ENCODE measurements at places on chromosomes 16 and 17.

DNA sequence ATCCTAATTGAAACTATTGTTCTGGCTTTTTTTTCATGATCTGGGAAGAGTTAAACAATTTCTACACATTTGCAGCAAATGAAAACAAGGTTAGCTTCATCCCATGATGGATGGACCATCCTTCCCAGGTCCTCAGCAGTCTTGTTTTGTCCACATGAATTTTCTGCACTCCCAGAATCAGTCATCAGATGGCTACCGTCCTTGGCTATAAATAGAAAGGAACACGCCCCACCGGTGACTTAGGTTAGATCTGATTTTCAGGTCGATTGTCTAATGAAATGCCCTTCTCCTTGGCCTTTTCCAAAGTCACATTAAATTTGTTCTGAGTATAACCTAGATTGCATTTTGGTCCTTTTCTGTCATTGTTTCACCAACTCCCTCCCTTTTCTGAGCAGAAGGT is 41.4 kb upstream of the NOL11 start:
- DNase-seq: no peak

- DNase-seq: no peak
Measured at GRCh38 chr16:19523184-19523558, 571 bp upstream of the CCP110 start.

GRCh38 chr17:80289616-80290015 is 29.0 kb downstream of the RNF213 start:
- DNase-seq: no peak

DNA sequence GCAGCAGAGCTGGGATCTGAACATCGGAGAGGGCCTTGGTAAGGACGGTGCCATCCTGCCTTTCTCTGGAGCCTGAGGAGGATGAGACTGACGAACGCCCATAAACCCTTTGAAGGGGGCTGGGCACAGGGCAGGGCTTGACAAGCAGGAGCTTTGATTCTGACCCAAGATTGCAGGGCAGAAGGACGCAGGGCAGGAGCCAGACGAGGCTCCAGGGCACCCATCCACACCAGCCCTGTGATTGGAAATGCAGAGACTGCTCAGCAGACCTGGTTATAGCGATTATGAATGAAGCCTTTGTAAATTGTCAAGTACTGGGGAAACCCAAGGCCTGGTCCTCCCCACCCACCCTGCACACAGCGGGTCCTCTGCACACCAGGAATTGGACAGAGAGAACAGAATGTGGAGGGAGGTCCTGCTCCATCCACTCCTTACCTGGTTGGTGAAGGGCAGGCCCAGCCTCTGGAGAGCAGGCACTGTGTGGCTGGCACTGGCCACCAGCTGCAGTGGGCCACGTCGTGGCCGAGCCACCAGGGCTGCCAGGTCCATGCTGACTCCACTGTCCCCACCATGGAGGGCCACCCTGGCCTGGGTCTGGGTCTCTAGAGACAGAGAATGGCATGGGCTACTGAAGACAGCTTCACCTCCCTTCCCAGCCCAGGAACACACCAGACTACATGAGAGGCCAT is 68.8 kb downstream of the RMI2 start:
- DNase-seq: no peak

DNA sequence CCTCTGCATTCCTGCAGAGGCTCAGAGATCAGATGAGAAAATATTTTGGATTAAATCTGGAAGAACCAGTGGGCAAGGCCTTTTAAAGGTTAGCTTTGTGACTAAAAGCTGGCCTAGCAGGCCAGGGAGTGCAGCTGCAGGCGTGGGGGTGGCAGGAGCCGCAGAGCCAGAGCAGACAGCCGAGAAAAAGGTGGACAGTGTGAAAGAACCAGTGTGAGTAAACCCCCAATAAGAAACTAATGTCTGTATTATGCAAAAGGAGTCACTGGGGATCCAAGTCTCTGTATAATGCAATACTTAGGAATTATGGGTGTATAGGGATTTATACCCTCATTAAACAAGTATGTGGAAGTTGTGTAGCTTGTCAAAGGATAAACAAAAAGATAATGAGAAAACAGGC is 21.4 kb upstream of the SPACA3 start:
- DNase-seq: no peak

DNA sequence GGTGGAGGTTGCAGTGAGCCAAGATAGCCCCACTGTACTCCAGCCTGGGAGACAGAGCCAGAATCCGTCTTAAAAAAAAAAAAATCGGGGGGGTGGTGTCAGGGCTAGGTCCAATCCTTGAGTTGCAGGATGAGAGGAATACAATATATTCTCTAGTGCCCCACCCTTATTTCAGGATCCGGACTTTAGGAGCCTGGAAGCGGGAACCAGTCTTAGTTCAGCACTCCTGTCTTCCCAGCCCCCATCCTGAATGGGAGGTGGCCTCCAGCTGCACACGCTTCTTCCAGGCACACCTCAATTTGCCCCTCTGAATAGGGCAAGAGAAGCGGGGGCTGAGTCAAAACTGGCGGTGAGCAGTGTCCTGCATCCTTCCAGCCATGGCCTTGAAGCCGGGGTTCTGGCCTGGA is 1.6 kb downstream of the FHOD1 start:
- DNase-seq: no peak

GRCh38 chr16:84266451-84266850 is 26.6 kb upstream of the KCNG4 start:
- peak; percentile 57 for DNase-seq

DNA sequence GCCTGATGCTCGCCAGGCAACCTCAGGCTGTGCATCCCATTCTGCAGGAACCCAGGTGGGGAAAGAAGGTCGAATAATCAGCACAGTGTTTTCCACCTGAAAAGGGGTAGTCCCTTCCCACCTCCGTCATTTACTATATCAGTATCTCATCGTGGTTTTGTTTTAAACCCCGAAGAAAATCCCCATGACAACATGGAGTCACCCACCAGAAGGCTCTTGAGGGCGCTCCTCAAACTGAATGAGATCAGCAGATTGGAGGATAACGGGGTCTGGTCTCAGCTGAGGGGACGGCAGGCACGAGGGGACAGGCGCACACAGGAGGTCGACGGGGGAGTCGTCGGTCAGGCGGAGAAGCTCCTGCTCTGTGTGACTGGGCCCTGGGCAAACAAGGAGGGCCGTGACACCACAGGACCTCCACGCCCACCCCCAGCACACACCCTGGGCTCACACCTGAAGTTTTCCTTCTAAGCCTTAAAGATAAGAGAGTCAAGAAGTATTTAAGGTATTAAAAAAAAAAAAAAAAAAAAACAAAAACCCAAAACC is 44.2 kb downstream of the MARF1 start:
- no peak for DNase-seq

DNA sequence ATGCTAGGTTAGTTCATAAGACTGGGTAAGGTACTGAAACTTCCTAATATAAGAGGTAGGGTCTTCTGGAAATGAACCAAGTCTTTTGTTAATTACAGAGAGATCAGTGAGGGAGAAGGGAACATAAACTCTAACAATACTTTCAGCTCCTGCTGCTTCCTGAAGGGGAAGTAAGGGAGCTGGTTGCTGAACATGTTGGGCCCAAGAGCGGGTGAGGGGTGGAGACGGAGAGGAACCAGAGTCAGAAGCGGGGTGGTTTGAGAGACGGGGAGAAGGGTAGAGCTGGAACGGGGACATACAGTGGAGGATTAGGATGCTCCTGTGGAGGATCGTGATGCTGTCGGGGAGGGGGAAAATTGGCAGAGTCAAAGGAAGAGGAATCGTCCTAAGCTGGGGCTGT is 11.5 kb upstream of the ZNF747 start:
- DNase-seq: no peak

DNA sequence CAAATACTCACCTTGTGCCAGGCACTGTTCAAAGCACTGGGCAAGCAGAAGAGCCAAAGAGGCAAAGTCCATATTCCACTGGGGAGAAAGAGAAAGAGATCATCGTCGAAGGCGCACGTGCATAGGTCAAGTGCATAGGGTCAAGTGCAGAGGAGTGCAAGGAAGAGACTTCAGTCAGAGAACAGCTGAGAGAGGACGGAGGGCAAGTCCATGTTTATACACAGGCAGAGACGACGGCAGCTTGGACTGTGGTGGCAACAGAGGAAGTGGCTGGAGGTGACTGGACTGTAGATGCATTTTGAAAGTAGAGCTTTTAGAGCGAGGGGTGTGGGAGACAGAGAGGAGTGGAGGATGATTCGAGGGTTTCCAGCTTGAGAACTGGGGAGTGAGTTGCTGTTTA is 74.7 kb upstream of the SDK2 start:
- no peak for DNase-seq

DNA sequence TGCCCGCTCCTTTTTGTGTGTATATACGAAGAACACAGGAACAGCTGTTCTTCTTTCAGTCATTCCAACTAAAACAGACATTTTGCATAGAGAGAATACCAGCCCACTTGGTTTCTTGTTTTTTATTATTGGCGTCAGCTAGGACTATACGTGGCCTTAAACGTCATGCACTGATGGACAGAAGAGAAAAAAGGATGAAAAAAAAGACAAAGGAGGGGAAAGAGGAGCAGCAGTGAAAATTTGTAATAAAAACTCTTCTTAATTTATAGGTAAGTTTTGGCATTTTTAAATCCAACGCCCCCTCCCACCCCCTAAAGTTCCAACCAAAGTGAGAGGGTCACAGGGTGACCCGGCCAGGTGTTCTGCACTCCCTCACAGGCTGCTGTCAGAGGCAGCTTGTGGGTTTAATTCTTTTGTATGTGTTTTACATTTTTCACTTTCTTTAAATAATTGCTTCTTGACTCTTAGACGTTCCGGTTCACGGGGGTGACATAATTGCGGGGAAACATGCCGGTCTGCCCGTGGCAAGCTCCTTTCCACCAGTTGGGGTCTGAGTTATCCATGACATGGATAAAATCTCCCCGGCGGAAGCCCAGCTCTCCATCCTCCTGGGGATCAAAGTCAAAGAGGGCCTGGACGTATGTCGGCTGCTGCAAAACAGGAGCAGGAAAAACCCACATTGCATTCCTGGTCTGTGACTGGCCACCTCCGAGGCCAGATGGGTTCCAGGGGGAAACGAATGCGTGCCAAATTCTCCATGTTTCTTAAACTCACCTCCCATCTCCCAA is 30.9 kb upstream of the SLC25A19 start:
- DNase-seq: no peak

GRCh38 chr16:67240506-67240905 is 6.8 kb downstream of the FHOD1 start:
- no peak for DNase-seq

- DNase-seq: no peak
Measured at GRCh38 chr17:47220531-47220999, 11.4 kb downstream of the MYL4 start.

- DNase-seq: no peak
Measured at GRCh38 chr17:3866276-3866675, 20.2 kb upstream of the NCBP3 start.

DNA sequence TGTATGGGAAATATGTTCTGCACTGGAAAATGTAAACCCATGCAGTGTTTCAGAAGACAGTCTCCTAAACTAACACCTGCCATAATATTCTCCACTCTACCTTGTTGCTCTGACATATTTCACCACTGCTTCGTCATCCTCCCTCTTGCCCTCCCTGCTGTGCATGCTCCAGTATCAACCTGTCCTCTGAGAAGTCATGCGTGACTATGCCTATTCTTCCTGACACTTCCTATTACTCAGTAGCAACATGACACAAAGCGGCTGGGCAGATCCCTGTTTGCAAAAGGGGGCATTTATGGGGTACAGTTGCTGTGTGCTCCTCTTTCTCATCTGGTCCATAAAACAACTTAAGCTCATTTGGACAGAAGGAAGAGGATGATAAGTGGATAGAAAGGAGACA is 805.6 kb upstream of the EEF2KMT start:
- DNase-seq: no peak

GRCh38 chr17:31050948-31051347 is 43.8 kb upstream of the NF1 start:
- no peak for DNase-seq

- no peak for DNase-seq
Measured at GRCh38 chr17:50166518-50167181, 845 bp downstream of the SGCA start.

DNA sequence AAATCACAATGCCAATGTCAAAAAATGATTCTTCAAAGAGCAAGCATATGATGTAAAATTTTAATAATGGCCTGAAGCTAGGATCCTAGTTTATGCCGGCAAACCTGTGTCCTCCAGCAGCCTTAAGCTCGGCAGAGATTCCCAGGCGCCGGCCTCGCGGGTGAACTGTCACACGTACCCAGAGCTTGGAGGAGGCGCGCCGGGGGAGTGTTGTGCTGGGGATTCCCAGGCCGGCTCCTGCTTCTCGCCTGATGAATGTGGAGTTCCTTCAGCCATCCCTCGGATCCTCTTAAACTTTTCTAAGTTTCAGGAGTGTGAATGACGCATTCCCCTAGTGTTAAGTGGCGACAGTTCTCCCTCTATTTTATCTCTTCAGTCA is 19.1 kb upstream of the NTN1 start:
- peak; percentile 58 for DNase-seq

DNA sequence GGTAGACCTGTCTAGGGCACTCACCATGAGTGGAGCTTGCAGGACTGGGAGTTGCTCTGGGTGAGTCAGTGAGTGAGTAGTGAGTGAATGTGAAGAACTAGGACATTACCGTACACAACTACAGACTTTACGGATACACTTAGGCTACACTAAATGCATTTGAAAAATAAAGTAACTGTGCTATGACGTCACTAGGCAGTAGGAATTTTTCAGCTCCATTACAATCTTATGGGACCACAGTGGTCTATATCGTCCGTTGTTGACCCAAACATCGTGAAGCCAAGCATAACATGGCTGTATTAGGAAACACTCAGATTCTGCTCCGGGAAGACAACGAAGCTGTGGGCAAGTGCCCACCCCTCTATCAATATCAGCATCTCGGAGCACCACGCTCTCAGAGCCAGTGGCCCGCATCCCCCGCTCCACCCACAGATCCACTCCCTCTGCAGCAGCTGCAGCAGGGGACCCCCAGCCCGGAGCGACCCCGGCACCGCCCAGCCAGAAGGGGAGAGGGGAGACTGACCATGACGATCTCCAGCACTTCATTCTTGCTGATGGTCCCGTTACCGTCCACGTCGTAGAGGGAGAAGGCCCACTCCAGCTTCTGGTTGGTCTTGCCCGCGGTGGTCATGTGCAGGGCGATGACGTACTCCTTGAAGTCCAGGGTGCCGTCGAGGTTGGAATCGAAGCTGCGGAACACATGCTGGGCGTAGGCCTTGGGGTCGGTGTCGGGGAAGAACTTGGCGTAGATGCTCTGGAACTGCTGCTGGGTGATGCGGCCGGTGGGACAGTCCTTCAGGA is 594 bp downstream of the RCVRN start:
- DNase-seq: no peak

DNA sequence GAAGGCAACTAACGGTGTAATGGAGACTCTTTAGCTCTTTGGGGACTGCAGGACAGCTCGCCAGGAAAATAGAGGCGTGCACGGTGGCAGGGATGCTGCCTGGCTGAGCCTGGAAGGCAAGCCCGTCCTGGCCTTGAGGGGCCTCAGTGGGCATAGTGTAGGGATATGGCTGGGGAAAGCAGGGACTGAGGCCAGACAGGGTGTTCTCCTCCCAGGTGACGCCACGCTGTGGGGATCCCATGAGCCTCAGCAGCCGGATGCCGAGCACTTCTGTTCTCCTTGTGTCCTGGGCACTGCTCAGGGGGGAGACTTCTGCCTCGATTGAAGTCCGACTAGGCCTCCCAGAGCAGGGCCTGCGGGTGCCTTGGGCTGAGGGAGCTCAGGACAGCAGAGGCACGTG is 89.2 kb downstream of the NPIPB11 start:
- no peak for DNase-seq
